ENCODE measurements at places on chromosomes 1 and 21.
A peak's percentile ranks its signal among the peaks of the same experiment; 100 is the strongest.

- DNase-seq = no peak
Measured at GRCh38 chr1:160406131-160406968, 6.0 kb downstream of the VANGL2 start.

DNA sequence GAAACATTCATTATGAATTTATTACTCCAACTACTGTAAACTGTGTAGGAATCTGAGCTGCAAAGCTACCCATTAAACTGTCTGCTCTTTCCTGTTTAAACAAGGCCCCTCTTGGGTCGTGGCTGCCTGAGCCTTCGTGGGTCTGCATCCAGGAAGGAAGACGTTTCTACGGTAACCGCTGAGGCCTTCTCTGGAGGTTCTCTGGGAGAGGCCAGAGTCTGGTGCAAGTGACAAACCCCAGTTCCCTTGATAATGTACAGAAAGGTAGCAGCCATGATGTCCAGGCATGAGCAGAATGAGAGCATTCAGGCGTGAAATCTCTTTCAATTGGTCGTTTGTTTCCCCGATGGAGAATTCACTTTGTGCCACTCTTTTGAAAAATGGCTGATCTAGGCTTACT lies 350.2 kb downstream of the PLPP3 start:
- DNase-seq = no peak

DNA sequence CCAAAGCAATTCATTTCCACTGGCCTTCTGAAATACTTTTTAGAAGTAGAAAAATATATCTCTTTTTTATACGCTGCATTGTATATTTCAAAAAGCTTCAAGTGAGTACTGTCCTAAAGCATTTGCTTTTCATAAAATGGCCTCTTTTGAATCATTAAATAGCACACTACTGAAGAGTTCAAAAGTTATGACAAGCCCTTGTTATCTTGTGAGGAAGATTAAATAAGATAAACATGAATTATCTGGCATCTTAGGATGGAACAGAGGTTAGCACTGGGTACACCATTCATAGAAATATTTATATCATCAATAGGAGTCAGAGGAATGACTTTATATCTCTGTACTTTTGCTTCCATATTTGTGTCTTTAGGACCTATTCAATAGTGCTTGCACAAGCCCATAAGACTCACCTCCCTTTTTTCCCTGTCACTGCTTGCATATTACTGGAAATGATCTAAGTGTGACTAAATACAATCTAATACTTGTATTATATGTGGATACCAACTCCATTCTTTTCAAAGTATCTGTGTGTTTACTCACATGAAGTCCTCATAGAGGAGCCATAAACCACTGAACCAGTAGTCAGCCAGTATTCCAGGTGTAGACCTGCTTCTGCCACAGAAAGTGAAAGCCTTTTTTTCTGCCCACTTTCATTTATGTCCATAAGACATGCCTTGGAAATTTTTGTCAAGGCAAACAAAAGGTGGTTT lies 274.2 kb upstream of the C1orf105 start:
- no peak for DNase-seq

- DNase-seq = no peak
Measured at GRCh38 chr1:45804669-45804969, 1.2 kb downstream of the MAST2 start.

- peak; percentile 35 for DNase-seq
Measured at GRCh38 chr1:183002797-183003196, 20.4 kb upstream of the LAMC1 start.

GRCh38 chr1:24584171-24584647 lies 28.3 kb downstream of the NCMAP start:
- DNase-seq = no peak

GRCh38 chr1:41488040-41488951 lies 3.8 kb upstream of the EDN2 start:
- DNase-seq = no peak

- no peak for DNase-seq
Measured at GRCh38 chr1:179385510-179385909, 19.7 kb downstream of the AXDND1 start.

DNA sequence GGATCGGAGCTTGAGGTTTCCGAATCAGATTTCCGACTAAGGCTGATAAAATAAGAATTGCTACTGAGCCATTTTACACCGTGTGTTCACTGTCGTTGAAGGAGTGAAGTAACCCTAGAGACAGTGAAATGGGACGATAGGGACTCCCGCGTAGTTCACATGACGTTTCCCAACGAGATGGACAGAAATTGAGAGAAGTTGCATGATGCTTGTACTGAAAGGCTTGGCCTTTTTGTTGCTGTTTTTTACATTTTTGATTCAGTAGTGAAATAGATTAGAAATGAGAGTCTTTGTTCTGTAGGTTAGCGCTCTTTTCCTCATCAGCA lies 1.2 kb downstream of the KHDRBS1 start:
- peak; percentile 24 for DNase-seq

GRCh38 chr21:43877936-43878575 lies 13.0 kb downstream of the AGPAT3 start:
- DNase-seq = no peak

DNA sequence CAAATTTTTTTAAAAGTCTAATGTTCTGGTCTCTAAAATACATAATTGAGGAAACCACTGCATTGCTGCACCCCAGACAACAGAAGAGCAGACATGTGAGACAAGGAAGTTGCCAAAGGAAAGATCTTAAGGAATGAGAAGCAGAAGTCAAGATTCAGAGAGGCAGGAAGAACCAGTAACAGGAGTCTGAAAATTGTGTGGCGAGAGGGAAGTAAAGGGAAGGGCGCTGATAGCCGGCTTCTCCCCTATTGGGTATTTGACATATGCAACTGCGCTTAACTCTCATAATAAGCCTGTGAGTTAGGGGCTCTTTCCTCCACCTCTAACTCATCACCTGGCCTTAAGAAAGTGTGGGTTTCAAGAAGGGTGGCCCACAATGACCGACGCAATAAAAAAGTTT lies 21.9 kb upstream of the KIF14 start:
- no peak for DNase-seq

DNA sequence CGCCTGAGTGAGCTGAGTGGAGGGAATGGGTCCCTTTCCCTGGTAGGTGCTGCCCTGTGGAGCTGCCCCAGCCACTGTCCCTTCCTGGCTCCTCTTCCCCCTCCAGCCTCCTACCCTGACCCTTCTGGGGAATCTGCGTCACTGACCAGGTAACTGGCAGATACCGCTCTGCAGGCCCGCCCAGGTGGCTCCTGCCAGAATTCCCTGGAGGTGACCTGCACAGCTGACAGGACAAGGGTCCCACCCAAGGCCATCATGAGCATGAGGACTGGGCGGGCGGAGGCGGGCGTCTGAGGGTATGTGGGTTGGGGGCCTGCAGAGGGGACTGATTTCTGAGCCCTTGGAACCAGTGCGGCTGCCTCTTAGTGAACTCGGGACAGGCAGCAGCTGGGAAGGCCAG lies 32.5 kb downstream of the DHRS3 start:
- no peak for DNase-seq

- DNase-seq = no peak
Measured at GRCh38 chr1:206655471-206655882, 20.1 kb downstream of the DYRK3 start.

GRCh38 chr1:219076326-219076937 lies 97.2 kb upstream of the LYPLAL1 start:
- no peak for DNase-seq

GRCh38 chr1:224065455-224065854 lies 48.5 kb upstream of the FBXO28 start:
- no peak for DNase-seq

DNA sequence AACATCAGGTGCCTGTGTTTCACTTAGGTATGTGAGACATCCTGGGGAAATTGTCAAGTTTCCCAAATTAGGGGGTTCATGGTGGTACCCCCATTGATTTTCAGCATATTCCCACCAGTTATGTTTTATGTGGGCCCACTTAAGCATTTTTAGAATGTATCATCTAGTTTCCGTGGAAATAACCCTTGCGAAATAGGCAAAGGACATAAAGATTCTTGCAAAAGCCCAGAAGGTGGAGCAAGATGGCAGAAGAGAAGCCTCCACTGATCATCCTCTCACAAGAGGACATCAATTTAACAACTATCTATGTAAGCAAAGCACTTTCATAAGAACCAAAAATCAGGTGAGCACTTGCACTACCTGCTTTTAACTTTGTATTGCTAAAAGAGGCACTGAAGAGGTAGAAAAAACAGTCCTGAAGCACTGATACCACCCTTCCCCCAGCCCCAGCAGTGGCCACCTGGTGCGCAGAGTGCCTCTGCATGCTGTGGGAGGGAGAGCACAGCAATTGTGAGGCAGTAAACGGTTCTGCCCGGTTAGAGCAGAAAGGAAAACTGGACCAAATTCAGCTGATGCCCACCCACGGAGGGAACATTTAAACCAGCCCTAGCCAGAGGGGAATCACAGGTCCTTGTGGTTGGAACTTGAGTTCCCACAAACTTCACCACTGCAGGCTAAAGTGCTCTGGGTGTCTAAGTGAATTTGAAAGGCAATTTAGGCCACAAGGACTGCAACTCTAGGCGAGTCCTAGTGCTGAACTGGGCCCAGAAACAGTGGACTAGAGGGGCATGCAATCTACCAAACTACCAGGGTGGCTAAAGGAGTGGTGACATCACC lies 23.2 kb downstream of the MCOLN2 start:
- DNase-seq = peak; percentile 15

DNA sequence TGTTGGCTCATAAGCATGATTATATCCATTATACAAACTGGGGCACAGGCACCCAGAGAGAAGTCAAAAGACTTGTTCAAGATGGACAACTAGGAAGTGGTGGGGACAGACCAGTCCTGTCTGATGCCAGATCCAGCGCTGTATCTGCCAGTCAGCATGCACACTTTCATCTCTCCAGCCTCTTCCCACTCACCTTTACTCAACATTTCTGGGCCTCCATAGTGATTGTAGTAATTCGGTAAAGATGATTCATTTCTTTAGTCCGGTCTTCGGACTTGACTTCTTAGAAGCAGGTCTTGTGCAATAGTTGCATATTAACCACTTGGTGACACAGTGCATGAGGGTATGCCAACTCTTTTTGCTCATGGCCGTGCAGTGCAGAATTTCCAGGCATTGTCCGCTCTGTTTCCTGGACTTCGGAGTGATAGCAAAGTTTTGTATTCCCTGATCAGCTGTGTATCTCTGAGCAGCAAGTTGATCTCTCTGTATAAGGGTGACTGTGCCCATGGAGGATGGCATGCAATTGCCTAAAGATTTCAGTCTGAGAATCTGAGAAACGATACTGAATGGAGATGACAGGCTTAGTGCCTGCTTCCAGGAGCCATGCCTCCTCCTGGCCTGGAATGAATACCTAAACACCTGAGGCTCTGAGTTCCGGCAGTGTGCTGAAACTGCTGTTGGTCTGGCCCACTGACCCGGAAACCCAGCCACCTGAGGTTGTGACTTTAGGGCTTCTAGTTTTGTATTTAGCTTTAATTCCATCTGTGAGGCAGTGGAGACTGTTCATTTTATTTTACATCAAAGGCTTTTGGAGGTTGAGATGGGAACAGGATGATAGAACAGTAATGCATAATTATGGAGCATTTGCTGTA lies 39.0 kb downstream of the GALNT2 start:
- no peak for DNase-seq

- no peak for DNase-seq
Measured at GRCh38 chr1:206595581-206596318, 16.5 kb downstream of the EIF2D start.

DNA sequence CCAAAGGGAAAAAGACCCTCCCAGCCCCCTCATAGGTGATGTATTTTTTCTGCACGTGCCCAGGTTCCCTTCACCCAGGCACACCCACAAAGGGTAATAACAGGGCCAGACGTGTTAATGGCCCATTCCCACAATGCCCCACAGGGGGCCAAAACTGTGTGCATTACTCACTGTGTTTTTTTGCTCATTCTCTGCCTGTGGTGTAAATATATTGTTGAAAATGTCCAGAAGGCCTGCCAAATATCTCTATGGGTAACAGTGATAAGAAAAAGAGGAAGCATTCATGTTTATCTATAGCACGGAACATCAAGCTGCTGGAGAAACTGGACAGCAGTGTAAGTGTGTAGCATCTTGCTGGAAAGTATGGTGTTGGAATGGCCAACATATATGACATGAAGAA lies 21.9 kb downstream of the RHEX start:
- DNase-seq = no peak

DNA sequence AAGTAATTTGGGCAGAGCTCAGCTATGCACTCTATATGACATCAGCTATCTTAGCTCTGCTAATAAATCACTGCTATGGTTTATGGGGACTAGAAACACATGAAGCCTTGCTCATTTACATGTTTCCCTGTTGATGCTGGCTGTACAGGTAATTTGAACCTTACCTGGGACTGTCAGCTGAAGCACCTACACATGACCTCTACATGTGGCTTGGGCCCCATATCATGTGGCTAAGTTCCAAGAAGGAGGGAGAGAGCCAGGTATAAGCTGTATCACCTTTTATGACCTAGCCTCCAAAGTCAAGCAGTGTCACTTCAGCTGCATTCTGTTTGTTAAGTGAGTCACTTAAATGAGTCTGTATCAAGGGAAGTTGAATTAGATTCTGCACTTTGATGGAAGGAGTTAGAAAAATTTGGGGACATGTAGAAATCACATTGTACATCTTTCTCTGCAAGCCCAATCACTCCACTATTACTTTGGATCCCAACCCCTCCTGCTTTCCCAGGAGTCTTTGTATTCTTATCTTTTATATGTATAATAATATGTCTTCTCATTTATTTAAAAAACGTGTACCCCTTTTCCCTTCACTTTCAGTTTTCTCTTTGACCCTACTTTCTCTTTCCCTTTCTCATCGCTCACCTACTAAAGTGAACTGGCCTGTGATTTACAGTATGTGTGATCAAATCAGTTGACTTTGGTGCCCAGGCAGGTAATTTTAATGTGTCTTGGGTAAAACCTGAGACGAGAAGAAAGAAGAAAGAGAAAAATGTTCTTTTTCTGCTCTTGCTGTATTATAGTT lies 53.4 kb upstream of the PRKACB start:
- no peak for DNase-seq

DNA sequence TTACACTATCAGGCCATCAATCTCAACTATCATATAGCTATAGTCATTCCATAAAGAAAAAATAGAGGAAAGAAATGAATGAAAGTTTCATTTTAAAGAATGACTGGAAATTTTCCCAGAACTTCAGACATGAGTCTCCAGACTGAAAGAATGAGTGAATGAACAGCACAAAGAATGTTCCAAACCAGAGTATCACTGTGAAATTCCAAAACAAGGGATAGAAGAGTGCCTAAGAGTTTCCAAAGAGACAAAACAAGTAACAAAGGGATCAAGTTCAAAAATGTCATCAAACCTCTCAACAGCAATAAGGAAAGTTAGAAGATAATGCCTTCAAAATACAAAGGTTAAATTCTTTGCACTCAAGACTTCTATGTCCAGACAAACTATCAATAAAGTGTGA lies 114.9 kb downstream of the DENND1B start:
- DNase-seq = no peak

DNA sequence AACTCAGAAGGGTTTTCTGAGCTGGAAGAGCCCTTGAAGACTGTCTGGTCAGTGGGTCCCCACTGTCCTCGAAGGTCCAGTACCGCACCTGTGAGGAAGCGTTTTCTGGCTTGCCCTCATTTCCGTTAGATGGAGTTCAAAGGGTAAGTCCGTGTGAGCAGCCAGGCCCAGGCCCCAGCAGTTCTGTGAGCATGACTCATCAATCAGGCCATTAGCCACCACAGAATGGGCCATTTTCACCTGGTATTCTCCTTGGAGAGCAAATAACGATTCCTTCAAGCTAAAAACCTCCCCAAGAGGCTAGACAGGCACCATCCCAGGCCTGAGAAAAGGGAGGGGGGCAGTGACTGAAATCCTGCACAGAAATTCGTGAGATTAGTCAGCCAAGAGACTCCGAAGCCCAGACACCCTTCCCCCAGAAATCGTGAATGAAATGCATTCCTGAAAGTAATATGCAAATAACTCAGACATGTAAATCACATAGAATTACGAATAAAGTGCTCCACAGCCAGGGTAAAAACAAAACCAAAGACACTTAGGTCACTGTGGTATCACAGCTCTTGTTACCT lies 66.0 kb downstream of the BCAR3 start:
- DNase-seq = peak; percentile 17
